Stimulated activated CD8-positive, alpha-beta memory T cell treated with anti-CD3 and anti-CD28 coated beads, Interleukin-7, amount 100 ng/mL, for 4 hours (primary cell): ENCODE measurements at places on chromosomes 5 and 9.

- DNase-seq, result no peak
Measured at GRCh38 chr9:69877852-69878514, 57.4 kb downstream of the CFAP95 start.

DNA sequence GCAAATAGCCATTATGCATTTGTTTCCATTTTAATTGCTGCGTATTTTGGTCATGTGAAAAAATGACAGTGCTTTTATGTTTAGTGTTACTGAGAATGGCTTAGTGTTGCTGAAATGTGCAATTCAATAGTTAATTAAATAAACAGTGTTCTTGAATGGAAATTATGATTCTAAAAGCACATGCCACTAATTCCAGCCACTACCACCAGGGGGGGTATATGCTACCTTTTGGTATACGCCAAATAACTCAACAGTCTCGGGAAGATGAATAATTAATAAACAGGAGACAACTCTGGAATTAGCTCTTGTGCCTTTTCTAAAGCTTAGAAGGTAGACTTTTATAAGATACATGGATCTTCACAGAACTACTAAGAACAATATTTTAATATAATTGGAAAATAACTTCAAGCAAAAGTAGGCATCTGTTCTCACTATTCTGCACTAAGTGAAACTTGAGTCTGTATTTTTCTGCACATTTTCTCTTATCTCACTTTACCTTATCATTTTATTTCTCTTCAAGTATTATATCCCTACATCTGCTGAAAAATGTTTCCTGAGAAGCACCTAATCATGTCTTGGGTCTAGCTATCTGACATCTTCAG lies 83.5 kb upstream of the MINAR2 start:
- no peak for DNase-seq

DNA sequence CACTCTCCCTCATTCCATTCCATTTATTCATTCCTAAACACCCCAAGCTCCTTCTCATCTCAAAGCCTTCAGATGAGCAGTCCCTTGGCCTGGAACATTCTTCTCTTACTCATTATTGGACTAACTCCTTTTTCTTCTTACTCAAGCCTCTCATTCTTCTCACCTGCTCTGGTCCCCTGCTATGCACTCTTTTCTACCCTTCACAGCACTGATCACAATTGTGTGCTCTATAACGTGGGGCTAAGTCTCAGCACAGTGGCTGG lies 212.4 kb downstream of the MAPKAP1 start:
- no peak for DNase-seq

DNA sequence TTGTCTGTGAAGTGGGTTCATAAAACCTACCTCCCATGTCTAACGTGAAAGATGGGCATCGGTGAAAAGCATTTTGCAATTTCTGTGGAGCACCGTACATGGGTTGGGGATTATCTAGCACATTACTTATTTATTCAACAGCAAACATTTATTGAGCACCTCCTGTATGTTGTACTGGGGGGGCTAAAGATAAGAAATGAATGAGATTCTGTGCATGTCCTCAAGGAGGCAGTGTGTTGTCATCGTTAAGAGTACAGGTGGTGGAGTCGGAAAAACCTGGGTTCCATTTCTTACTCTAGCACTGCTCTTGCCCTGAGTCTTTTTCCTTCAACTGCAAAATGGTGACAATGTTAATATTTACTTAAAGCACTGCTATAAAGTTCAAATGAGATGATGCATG lies 30.4 kb upstream of the DENND1A start:
- no peak for DNase-seq

- no peak for DNase-seq
Measured at GRCh38 chr5:2311851-2312250, 429.1 kb upstream of the IRX4 start.

DNA sequence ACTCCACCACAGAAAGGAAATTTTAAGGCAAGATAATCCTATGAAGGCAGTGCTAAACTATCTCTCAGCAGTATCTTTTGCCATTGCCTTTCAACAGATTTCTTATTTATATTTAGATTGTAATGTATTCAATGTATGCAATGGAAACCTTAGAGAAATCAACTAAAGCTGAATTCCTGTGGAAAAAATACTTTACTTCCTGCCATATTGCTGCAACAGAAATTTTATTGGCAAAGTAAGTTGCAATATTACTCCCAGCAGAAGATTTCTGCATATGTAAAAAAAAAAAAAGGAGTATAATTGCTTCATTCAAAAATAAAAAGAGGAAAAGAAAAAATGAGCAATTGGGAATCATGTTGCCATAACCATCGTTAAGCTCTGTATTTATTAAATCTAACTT lies 454.6 kb upstream of the CD180 start:
- DNase-seq, result no peak

GRCh38 chr5:91293131-91293530 lies 90.0 kb downstream of the ARRDC3 start:
- DNase-seq, result no peak

GRCh38 chr9:118331622-118332045 lies 627.4 kb downstream of the TLR4 start:
- no peak for DNase-seq

DNA sequence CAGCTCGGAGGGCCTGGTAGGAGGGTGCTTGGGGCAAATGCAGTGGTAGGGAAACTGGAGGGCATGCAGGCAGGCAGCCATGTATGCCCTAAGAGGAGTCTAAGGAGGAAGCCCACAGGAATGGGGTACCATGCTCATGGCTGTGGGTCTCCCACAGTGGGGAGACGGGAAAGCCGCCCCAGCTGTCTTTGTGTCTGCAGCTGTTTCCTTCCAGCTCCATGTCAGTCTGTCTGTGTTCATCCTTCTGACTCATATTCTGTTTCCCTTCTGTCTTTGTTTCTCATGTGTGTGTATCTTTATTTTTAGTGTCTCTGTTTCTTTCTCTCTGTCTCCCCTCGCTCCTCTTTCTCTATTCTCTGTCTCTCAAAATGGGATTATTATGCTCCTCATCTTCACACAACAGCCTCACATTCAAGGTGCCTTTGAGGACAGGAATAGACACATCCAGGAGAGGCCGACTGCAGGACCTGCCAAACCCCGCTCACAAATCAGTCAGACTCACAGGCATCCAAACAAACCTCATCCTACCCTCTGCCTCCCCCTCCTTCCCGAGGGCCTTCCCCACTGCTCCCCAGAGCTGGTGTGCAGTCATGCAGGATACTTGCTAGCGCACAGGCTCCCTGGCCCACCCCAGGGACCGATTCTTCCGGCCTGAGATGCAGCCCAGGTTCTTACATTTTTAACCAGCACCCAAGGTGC lies 68.4 kb upstream of the RARS1 start:
- DNase-seq, result no peak

- DNase-seq, result no peak
Measured at GRCh38 chr9:71626395-71626794, 141.9 kb downstream of the CEMIP2 start.

DNA sequence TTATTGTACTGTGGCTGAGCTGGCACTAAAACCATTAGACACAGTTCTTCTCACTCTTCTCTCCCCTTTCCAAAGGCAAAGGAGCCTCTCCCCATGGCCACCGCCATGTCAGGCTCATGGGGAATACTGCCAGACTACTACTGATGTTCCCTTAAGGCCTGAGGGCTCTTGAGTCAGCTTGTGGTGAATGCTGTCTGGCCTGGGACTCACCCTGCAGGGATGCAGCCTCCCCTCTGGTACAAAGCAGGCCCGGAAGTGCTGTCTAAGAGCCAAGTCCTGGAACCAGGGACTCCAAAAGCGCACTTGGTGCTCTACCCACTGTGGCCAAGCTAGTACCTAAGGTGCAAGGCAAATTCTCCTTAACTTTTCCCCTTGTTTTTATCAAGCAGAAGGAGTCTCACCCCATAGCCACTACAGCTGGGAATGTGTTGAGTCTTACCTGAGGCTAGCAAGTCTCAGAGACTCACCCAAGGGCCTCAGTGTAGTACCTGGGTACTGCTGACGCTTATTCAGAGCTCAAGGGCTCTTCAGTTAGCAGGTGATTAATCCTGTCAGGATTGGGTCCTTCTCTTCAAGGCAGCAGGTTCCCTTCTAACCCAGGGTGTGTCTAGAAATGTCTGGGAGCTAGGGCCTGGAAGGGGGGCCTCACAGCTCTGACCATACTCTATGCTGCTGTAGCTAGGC lies 33.2 kb upstream of the C5orf46 start:
- no peak for DNase-seq

DNA sequence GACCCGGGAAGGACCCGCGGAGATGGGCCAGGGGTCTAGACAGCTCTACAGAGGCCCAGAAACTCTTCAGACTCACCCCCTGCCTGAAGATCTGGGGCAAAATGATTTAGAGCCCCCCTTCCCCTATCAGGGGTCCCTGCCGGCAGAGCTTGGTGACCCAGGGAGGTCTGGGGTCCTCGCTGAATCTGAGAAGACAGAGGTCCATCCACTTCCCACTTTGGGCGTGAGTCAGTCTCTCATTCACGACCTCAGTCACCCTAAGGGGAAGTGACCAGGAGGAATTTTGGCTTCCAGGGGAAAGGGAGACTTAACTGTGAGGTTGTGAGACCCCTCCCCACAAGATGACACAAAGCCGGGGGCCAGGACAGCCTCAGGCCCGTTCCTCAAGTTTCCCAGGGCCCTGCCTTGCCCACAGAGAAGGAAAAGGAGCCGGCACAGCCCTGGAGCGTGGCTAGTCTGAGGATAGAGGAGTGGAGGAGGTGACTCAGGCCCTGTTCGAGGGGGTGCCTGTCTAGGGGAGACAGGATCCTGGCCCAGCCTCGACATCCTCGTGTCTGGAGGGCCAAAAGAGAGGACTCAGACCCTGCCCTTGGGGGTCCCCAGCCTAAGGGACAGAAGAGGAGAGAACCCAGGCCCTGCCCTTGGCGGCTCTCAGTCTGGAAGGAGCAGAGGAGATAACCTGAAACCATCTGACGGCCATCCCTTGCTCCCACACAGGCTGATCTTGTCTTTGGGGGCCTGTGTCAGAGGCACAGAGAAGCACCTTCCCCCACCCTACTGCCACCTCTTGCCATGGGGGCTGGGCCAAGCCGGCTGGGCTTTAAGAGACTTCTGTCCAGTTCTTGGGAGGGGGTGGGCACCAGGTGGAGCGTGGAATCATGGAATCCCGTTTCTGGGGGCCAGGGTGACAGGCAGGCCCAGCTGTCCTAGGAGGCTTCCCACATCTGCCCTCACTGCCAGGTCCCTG lies 889 bp downstream of the PDLIM4 start:
- DNase-seq, result no peak

GRCh38 chr9:86925686-86926085 lies 21.6 kb downstream of the GAS1 start:
- no peak for DNase-seq

DNA sequence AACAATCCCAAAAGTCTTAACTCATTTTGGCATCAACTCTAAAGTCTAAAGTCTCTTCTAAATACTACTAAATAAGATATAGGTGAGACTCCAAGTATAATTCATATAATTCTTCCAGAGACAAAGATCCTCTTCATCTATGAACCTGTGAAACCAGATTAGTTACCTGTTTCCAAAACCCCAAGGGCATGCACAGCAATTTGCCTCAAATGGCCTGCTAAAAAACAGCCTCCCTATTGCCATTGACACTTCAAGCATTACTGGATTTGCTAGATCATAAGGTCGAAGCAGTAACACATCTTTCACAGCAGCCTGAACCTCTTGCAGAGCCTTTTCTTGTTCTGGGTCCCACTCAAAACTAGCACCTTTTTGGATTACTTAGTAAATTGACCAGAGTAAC lies 20.3 kb upstream of the GABRG2 start:
- DNase-seq, result no peak

DNA sequence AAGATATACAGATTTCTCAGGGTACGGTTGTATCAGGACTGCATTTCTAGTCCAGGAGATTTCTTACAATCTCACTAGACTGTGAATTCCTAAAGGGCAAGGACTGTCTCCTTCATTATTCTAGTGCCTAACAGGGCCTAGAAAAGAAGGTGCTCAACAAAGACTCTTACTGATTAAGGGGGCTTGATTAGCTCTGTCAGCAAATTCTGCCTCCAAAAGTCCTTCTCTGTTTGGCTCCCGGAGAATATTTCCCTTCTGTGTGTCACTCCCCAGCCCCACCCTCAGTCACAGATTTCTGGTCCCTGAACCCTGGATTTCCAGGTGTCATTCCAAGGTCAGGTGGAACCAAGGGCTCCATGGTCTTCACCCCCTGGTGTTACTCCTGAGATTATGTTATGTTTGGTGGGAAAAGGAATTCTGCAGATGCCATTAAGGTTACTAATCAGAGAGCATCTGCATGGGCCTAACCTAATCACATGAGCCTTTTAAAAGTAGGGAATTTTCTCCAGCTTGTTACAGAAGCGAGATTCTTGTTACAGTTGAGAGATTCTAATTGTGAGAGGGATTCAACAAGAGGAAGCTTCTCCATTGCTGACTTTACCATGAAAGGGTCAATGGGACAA lies 167.7 kb upstream of the LHFPL2 start:
- DNase-seq, result no peak

GRCh38 chr9:107471552-107471951 lies 18.0 kb downstream of the KLF4 start:
- no peak for DNase-seq

DNA sequence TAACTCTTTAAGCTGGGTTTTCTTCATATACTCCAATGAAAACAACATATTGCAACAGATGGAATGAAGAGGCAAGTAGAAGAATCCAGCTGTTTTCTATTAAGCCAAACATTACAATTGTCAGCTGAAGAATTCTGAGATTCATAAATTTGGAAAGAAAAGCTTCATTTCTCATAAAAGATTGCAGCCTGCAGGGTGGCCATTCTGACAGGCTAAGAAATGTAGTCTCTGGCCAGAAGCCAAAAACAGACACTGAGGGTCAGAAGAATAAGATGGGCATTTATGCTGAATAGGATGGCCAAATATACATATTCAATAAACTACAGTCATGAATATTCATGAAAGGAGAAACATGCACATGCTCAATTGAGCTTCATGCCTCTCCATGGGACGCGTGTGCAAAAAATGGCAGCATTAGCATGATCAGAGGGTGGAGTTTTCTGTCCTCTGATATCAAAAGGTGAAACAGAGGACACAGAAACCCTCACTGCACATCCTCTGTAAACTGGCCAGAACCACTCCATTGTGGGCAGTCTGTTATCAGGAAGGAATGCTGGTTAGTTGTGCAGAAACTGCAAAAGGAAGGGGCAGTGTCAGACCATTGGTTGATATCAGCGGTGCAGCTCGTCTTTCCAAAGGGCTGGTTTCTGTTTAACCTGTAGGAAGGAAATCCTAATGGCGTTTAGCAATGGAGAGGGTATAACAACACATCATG lies 50.2 kb downstream of the FXN start:
- DNase-seq, result no peak

DNA sequence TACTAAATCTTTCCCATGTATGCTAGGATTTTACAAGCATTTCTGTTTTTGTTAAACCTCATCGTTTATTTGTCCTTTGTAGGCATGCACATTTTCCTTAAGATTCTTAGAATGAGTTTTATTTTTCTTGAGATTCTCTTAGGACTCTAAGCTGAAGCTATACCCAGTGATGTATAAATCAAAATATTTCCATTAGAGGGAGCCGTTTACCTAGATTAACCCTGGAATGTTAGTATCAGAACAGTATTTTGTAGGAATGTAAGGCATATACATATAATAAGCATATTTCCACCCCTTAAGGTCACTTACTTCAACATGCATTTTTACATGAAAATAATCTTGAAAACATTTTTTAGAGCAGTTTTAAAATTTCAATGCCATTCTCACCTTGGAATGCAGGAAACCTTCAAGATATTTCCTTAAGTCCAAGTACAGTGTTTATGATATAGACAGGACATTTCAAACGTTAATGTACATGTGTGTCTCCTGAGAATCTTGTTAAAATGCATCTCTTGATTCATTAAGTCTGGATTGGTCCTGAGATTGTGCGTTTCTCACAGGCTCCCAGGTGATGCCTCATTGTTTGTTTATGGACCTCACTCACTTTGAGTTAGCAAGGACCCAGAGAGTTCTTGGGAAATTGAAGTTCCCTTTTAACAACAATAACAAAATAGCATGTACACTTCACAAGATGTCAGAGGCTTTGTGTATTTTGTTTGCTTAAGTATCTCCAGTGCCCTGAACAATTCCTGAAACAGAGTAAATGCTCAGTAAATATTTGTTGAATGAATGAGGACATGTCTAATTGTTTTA lies 34.9 kb upstream of the FCHO2 start:
- DNase-seq, result no peak
